LHCN-M2 (cell line): ENCODE measurements at places on chromosomes 16 and 17. TPM values are rescaled to one million over a fixed set of nuclear protein-coding genes. Genes with fewer than 3 reads are reported as not detected.

DNA sequence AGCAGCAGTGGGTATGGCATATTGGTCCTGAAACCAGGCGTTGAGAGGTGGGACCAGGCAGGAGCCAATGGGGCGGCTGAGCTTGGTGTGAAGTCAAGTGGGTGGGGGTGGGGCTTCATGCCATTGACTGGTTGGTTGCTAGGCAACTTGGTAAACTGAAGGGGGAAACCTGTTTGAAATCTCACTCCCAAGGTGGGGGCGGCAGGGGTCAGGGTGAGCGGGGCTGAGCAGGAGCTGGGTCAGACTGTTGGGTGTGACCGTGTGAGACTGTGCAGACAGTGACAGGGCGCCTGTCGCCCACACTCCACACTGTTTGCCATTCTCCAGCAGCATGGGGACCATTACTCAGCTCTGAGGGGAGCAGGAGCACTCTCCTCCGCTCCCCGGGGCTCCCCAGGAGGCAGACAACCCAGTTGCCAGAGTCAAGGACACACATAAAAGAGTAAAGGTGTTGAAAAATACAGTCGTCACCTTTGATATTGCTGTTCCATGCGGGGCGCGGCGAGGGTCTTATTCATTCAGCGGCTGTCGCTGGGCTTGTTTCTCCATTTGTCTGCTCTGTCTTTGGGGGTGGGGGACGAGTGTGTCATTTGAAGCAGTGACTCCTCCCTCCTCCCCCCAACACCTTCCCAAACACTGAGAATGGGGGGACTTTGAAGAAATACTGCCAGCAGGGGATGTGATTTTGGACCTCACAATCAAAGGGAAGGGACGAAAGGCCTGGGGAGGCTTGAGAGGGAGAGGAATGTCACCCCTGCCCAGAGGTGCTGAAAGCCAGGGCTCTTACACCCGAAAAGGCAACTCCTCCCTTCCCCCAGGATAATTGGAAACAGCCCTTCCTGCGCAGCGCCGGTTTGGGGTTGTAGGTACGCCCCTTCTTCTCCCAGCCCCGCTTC, 1.2 kb upstream of the EFNB3 start:
- no peak for DNase-seq

The TM4SF5 gene
- total RNA-seq, result not detected in 2 replicates

GRCh38 chr17:78355045-78355641, 4.7 kb downstream of the SOCS3 start:
- DNase-seq, result no peak

GRCh38 chr17:71398800-71399219, 722.0 kb upstream of the SOX9 start:
- peak; percentile 7 for DNase-seq

DNA sequence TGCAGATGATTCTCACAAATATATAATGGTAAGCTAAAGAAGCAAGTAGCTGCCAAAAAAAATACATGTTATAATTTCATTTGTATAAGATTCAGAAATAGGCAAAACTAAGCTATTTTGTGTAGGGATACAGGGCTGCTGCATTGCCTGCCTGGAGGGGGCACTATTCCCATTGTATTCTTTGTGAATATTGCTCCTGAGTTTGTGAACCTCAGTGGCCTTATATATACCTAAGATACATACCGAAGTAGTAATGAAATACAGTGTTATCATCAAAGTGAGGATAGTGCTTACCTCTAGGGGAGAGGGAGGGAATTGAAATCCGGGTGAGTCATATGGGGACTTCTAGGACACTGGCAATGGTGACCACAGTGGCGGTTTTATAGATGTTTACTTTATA, 53.5 kb downstream of the C17orf58 start:
- DNase-seq, result no peak

The PYY gene
- not detected in 2 replicates for total RNA-seq

DNA sequence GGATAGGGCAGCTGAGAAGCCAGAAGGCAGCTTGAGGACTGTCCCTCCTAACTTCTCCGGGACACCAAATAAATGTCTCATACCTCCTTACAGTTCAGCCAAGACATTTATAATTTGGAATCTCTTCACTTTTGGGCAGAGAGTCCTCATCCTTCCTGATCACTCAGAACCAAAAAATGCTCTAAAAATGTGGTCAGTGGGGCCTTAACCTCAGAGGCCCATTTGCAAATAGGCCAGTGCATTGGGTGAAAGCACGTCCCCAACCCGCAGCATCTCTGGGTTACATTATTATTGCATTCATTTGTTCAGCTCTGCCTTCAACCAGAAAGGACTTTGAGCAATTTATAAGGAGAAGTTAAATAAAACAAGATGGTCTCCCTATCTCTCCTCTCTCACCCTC, 112.4 kb upstream of the IRX3 start:
- DNase-seq, result no peak

The INCA1 gene
- 0.34 and 0.64 TPM in 2 replicates for total RNA-seq

The NECAB2 gene
- not detected in 2 replicates for total RNA-seq

- no peak for DNase-seq
These were observed 36.0 kb downstream of the PGS1 start for GRCh38 chr17:78414178-78415162.

- peak; percentile 72 for DNase-seq
These were observed 4.0 kb downstream of the NOG start for GRCh38 chr17:56597495-56597990.

DNA sequence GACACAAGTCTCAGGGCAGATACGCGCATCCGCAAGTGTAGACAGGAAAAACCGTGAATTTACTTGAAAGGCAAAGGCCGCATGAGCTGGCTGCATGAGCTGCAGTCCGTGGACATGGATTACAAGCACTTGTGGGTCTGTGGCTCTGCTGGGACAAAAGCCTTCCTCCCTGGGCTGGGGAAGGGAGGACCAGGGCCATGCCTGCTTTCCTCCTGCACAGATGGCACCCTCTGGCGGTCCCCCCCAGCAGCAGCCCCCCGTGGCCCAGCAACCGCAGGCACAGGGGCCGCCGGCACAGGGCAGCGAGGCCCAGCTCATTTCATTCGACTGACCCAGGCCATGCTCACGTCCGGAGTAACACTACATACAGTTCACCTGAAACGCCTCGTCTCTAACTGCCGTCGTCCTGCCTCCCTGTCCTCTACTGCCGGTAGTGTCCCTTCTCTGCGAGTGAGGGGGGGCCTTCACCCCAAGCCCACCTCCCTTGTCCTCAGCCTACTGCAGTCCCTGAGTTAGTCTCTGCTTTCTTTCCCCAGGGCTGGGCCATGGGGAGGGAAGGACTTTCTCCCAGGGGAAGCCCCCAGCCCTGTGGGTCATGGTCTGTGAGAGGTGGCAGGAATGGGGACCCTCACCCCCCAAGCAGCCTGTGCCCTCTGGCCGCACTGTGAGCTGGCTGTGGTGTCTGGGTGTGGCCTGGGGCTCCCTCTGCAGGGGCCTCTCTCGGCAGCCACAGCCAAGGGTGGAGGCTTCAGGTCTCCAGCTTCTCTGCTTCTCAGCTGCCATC, 1.7 kb upstream of the MRPL12 start:
- no peak for DNase-seq

- no peak for DNase-seq
These were observed 91.9 kb downstream of the ABCC1 start for GRCh38 chr16:16041196-16041892.

The QPRT gene
- total RNA-seq, result 1.1 and 1.7 TPM in 2 replicates

GRCh38 chr17:50559674-50560184, 786 bp upstream of the CACNA1G start:
- DNase-seq, result peak; percentile 42

GRCh38 chr17:66791347-66791746, 43.6 kb upstream of the CACNG5 start:
- DNase-seq, result no peak

GRCh38 chr17:81723651-81724209, 11.6 kb downstream of the SLC25A10 start:
- DNase-seq, result no peak

The TSEN54 gene
- 22.8 and 33.7 TPM in 2 replicates for total RNA-seq

DNA sequence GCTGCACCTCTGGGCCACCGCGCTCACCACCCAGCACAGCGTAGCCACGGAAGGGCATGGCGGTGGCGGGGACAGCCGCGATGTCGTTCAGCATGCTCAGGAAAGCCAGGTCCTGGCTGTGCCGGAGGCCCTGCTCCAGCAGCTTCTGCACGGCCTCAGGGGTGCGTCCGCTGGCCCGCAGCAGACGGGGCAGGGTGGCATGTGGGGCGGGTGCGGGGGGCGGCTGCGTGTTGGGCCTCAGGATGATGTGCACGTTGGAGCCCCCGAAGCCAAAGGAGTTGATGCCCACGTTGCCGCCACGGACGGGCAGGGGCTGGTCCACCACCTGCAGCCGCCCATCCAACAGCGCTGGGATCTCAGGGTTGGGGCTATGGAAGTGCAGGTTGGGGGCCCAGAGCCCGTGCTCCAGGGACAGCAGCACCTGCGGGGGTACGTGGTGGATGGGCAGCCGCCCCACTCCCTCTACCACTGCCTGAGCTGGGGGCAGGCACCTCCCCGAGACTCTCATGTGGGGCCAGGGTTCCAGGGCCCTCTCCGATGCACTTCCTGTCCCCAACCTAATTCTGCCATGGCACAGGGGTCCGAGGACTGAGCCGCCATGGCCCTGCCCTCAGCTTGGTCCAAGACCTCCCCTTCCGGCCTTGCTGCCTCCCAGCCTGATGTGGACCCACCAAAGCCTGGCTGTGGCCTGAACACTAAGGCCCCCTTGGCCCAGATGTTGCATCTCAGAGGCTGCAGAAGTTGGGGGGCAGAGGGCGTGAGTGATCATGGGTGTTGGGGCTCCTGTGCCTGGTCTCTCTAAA, 6.6 kb downstream of the FASN start:
- no peak for DNase-seq

The ABCA6 gene
- total RNA-seq, result 0.17 and 0.38 TPM in 2 replicates

- DNase-seq, result no peak
These were observed 15.9 kb downstream of the HASPIN start for GRCh38 chr17:3739422-3740124.

- no peak for DNase-seq
These were observed 23.9 kb downstream of the PTRH2 start for GRCh38 chr17:59683283-59683682.

The TMEM204 gene
- not detected in 2 replicates for total RNA-seq

DNA sequence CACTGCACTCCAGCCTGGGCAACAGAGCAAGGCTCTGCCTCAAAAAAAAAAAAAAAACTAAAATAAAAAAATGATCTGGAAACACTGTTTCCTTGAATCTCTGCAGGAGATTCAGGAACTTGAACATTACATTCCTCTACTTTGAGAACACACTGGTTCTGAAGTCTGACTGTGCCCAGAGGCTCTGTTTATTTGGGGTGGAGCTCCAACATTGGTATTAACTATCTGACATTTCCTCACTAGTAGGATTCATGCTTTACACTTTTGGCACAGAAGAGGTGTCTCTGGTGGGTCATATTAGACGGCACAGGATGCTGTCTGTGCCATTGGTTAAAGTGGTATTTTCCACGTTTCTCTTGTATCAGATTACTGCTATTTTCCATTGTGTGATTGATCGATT, 10.4 kb downstream of the SULT1A2 start:
- DNase-seq, result no peak

DNA sequence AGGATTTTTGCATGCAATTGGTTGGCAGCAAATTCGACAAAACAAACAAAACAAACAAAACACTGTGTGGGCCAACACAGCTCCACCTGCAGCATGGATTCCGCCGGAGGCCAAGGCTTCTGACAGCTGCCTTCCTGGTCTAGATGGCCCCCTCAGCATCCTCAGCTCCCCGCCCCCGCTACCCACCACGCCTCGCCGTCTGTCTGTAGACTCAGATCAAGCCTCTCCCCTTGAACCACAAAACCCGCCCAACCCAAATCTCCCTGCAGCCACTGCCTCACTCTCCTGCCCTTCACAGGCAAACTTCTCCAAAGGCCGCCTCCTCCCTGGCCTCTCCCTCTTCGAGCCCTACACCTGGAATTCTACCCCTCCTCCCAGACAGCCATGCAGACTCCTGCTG, 57.9 kb downstream of the RTN4RL1 start:
- no peak for DNase-seq

The C1QTNF8 gene
- total RNA-seq, result not detected in 2 replicates

The CNGB1 gene
- not detected in 2 replicates for total RNA-seq

DNA sequence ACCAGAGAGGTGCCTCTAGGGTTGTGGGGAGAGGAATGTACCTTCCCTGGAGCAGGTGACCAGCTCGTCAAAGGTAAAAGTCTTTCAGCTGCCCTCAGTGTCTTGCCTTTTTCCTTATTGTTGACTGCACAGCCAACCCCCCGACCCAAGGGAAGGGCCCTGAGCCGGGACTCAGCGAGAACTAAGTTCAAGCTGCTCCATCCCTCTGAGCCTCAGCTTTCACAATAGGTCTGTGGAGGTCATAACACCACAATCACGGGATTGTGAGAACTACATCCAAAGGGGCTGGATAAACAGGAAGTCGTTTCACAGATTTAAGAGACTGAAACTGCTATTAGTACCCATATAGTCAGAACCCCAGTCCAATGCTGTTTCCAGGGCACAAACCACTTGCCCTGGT, 2.6 kb upstream of the KRT36 start:
- peak; percentile 20 for DNase-seq

GRCh38 chr16:81838794-81839193, 59.7 kb downstream of the PLCG2 start:
- DNase-seq, result peak; percentile 10

GRCh38 chr17:14119546-14119945, 50.2 kb downstream of the COX10 start:
- DNase-seq, result no peak

The HBA1 gene
- not detected in 2 replicates for total RNA-seq

GRCh38 chr16:9644258-9644657, 538.0 kb downstream of the GRIN2A start:
- DNase-seq, result no peak

The DLX4 gene
- 0.06 TPM in 1 of 2 replicates, not detected in the other for total RNA-seq

The TEX14 gene
- not detected in 2 replicates for total RNA-seq

- DNase-seq, result no peak
These were observed 61.1 kb downstream of the SLC5A11 start for GRCh38 chr16:24906901-24907300.

DNA sequence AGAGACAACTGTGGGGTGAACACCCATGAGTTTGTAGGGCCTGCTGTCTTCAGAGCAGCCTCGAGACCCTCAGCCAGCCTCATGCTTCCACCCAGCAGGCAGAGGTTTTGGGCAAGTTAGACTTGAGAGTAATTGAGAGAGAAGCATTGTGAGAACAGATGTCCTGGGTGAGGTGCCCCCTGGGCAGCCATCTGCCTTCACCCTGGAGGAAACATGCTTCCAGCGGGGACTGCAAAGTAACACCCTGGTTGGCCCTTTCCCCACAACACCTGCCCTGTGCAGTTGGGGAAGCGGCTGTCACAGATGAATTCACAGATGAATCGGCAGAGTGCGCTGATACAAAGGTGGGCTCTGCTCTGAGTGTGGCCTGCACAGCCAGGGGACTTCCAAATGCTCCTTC, 23.4 kb downstream of the ATPAF2 start:
- no peak for DNase-seq

The DNAAF8 gene
- 0.06 and 0.98 TPM in 2 replicates for total RNA-seq

The GRB2 gene
- total RNA-seq, result 95.7 and 113 TPM in 2 replicates

The CHRNE gene
- 0.19 TPM in 1 of 2 replicates, not detected in the other for total RNA-seq

The ZP2 gene
- total RNA-seq, result not detected in 2 replicates

GRCh38 chr16:53576210-53576609, 73.2 kb upstream of the AKTIP start:
- DNase-seq, result no peak

The HSD11B2 gene
- total RNA-seq, result 0.17 and 0.58 TPM in 2 replicates
